ENCODE measurements at places on chromosomes 5 and 9.

DNA sequence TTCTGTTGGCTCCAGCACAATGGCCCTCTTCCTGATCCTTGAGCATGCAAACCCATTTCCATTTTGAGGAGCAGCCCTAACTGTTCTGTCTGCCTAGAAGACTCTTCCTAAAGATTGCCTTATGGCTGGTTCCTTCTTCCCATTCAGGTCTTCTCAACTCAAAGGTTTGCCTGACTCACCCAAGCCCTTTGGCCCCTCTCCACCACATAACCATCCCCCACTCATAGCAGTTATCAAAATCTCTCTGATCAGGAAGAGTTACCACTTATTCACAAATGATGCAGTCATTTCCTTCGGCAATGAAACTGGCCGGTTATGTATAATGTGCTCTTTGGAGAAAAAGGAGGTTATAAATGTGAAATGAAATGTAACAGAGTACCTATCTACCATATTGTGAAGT lies 8.9 kb upstream of the POU4F3 start:
- DNase-seq, result no peak

DNA sequence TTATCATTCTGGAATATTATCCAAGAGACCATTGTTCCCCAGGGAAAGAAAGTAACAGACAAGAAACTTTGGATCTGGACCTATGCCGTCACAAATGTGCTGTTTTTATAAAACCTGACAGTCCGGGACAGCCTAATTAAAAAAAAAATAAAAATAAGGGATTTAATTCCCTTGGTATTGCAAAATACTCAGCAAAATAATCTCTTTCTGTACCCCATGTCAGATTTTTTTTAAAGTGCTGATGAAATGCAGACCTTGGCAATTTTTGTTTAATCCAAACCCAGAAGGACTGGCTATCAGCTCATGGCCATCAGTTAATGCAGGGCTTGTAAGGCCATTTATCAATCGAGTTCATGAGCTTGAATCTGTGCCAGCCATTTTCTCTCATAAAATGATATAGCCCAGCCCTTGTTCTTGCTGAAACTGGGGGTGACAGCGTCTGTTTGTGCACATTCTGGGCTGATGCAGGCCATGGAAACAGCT lies 162.7 kb upstream of the S1PR3 start:
- no peak for DNase-seq

- DNase-seq, result no peak
Measured at GRCh38 chr9:23342291-23342690, 483.7 kb downstream of the ELAVL2 start.

DNA sequence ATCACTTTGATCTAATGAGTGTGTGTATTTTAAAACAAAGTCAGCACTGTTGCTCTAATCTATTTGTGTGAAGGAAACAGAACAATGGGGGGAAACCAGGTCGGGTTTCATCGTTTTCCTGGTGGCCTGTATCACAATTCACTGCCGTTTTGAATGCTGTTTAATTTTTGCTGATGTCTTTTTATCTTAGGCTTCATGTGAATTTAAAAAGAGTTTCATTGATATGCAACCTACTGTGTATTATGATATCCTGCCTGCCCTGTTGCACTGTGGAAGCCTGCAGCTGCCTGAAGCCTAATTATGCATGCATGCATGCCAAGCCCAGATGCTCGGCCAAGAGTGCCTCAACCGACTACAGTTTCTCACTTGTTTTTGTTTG lies 307.5 kb downstream of the ZNF608 start:
- DNase-seq, result no peak

DNA sequence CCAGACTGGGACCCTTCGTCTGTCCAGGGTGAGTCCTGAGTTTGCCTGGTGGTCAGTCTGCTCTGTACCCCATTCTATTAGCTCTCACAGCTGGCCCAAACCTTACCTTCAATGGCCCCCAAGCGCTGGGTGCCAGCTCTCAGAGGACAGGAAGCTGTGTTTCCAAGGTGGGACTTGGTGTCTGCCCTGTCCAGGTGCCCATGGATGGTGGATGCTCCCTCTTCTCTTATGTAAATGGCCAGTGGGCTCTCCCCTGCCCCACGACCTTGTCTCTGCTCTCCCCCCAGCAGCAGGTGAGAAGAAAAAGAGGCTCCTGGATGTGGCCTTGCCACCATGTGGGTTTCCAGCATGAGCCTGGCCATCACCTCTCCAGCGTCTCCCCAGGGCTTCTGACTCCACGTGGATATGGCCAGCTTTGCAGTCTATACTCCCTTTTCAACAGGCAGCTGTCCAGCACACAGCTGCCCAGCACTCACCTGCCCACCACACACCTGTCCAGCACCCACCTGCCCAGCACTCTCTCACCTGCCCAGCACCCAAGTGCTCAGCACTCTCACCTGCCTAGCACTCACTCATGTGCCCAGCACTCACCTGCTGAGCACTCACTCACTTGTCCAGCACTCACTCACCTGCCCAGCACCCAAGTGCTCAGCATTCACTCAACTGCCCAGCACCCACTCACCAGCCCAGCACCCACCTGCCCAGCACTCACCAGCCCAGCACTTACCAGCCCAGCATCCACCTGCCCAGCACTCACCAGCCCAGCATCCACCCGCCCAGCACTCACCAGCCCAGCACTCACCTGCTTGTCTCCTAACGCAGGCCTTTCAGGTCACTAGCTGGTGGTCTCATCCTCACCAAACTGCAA lies 136.2 kb upstream of the IRX2 start:
- no peak for DNase-seq

- no peak for DNase-seq
Measured at GRCh38 chr5:169395136-169395535, 94.2 kb upstream of the SLIT3 start.

DNA sequence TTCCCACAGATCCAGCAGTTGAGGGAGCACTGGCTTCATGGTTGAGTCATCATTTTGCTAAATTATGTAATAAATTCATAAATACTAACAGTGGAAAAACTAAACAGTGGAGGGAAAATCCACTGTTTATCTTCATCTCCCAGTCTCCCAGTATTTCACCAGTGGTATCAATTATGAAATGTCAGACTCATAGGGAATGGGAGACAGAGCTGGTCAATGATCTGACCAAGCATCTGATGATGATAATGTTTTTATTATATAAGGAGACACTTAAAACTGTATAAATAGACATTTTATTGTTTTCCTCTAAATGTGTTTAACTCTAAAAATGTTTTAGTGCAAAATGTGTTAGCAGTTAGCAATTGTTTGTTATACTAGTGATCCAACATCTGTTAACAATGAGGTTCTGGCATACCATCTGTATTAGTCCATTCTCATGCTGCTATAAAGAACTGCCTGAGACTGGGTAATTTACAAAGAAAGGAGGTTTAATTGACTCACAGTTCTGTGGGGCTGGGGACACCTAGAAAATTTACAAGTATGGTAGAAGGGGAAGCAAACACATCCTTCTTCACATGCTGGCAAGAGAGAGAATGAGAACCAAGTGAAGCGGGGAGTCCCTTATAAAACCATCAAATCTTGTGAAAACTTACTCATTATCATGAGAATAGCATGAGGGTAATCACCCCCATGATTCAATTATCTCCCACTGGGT lies 11.8 kb upstream of the REEP5 start:
- no peak for DNase-seq

GRCh38 chr5:107672211-107673038 lies 1.7 kb upstream of the EFNA5 start:
- DNase-seq, result no peak

GRCh38 chr5:149872351-149873040 lies 72.1 kb downstream of the PDE6A start:
- DNase-seq, result no peak

DNA sequence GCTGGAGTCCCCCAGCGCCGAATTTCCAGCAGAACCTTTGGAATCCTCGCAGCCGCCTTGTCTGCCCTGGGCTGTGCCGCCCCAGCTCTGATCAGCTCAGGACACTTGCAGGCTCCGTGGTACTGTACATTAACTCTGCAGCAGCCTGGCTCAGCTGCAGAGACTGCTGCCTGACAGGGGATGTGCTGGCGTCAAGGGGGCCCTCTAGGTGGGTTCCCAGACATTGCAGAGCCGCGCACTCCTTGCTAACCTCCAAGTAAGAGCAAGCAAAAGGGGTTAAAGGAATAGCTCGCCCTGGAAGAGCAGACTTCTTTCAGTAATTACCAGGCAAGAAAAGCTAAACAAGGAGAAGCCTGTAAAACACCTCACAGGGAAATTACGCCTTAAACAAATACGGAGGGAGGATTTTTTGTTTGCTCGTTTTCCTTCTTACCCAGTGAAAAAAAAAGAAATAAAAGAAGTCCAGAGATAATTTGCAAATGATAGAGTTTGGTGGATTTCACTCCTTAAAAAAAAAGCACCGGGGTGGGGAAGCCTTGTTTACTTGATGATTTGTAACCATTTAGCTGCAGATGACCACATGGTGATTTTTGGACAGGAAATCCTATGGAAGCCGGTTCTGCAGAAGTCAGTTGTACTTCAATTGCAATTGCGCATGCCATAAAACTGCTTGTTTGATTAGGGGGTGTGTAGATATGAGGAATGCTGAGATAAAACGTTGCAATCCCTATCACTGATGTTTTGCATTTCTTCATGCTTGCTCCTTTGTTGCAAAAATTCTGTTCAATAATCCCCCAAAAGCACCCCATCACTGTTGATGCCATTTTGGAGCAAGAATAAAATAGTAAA lies 305.8 kb downstream of the PDE4D start:
- DNase-seq, result no peak

GRCh38 chr5:35803191-35803651 lies 53.5 kb upstream of the IL7R start:
- no peak for DNase-seq
